ENCODE measurements at places on chromosomes 1 and 21.

- no peak for DNase-seq
These were observed 12.3 kb downstream of the CAPN9 start for GRCh38 chr1:230759369-230760065.

DNA sequence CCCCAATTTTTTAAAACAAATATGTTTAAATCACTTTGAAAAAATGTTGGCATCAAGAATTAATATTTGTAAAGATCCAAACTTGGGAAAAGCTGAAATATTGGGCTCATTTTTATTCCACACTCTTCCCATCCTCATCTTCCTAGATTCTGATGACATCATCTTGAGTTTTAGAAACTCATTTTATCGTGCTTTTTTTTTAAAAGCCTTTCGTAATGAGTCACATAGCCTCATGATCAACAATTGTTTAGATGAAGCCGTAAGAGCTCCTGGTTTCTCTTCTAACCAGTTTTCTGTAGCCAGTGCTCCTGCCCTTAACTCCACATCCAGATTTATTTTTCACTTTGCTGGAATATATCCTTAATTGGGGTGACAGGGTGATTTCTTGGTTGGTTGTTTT is 78.6 kb downstream of the POFUT2 start:
- DNase-seq, result no peak

DNA sequence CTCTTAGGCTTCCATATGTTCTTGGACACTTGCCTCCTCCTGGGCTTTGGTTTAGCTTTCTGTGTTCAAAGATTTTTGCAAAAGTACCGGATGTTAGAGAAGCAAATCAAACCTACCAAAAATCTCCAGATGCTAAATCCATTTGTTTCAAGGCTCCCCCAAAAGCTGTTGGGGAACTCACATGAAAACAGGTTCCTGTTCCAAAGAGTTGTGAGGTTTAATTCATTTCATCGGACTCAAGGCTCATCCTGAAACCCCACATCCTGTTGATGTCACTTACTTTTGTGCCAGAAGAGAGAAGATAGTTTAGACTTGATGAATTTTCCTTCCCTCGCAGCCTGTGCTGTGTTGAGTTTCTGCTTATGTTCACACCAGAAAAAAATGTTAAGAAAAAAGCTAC is 41.7 kb upstream of the RXRG start:
- no peak for DNase-seq

GRCh38 chr1:212878418-212878817 is 20.3 kb downstream of the FLVCR1 start:
- no peak for DNase-seq

DNA sequence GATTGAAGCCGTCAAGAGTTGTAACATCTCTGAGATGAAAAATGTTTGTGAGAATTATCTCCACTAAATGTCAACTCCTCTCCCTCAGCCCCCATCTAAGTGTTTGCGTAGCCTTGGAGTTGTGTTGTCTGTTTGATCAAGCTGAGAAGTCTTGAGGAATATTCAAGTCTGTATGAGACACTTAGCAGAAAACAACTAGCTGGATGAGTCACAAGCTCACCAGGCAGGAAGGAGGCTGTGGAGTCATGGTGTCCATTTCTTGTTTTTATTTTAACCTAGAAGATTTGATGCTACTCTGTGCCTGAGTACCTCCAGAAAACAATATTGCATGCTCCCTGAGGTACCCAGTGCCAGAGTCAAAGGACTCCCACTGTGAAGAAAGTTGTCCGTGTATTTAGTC is 211.6 kb upstream of the PLXNA2 start:
- DNase-seq, result no peak

GRCh38 chr1:10236405-10237156 is 26.2 kb downstream of the KIF1B start:
- no peak for DNase-seq

GRCh38 chr21:35358008-35358407 is 308.9 kb upstream of the RUNX1 start:
- DNase-seq, result no peak

DNA sequence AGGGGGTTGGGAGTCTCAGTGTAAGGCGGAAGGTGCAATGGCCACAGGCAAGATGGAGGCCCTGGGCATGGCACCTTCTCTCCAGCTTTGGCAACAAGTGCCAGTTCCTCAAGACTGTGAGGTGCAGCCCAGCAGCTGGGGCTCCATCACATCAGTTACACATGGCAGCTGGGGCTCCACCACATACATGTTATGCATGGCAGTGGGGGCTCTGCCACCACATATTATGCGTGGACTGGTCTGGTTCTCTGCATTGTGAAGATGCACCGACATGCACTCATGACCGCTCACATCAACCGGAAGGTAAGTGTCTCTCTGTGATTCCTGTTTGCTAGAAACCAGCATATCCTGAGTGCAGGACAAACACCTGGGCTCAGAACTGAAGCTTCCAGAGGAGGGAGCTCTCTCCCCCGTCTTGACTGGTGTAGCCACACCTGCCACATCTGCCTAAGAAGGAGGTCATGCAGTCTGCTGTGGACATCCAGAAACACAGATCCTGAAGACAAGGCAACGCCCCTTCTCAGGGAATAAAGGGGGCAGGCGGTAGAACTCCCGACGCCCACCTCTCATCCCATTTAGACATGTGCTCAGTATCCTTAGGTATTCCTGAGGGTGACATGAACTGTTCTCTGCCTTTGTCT is 104.1 kb upstream of the TMPRSS2 start:
- no peak for DNase-seq

DNA sequence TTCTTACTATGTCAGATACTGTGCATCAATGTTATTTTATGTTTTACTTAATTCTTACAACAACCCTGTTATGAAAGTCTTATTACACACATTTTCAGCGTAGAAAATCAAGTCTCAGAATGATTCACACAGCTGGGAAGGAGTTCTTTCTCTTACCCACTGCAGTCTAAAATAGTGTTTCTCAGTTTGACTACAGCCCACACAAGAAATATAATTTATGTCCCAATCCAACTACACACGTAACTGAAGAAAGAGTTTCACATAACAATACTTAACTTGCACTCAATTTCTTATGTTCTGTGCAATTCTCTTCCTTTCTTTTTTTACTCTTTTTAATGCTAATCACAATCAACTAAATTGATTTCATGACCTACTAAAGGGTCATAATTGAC is 252.8 kb upstream of the ADGRL2 start:
- no peak for DNase-seq

GRCh38 chr1:237316352-237316751 is 274.4 kb downstream of the RYR2 start:
- DNase-seq, result no peak

GRCh38 chr1:119742202-119742601 is 26.5 kb downstream of the HMGCS2 start:
- DNase-seq, result no peak

GRCh38 chr1:219432191-219432606 is 180.7 kb downstream of the ZC3H11B start:
- DNase-seq, result no peak

- no peak for DNase-seq
These were observed 59.9 kb upstream of the CDC42BPA start for GRCh38 chr1:227378181-227378580.

DNA sequence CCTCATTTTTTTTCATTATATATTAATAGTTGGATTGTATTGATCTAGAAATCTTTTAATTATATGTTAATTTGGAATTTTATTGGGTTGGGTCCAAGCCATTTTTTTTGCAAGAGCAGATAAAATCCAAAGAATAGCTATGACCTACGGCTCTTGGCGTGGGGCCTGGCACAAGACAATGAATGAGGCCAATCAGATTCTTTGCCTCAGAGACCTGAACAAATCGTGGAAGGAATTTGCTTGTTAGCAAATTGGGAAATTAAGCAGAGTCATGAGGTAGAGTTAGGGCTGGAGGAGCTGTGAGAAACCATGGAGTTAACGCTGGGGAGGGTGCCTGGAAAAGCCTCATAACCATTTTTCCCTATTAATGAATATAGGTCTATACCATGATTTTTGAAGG is 40.1 kb downstream of the CAMSAP2 start:
- DNase-seq, result no peak

DNA sequence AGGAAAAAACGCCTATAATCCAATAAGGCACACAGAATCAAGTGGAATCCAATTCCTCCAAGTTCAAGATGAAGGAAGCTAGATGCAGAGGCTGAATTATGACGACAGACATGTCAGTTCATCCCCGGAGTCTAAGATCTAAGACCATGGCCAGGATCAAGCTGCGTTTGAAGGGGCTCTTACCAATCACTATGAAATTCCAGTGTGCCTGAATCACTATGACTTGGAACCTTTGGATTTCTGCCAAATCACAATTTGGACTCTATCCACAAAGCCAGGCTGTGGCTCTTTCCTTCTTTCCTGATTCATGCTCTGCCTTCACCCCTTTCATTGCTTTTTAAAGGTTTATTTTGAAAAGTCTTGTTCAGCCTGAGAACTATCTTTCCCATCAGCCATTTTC is 17.1 kb downstream of the OLIG2 start:
- DNase-seq, result no peak

GRCh38 chr1:226603858-226604559 is 55.4 kb downstream of the STUM start:
- no peak for DNase-seq

DNA sequence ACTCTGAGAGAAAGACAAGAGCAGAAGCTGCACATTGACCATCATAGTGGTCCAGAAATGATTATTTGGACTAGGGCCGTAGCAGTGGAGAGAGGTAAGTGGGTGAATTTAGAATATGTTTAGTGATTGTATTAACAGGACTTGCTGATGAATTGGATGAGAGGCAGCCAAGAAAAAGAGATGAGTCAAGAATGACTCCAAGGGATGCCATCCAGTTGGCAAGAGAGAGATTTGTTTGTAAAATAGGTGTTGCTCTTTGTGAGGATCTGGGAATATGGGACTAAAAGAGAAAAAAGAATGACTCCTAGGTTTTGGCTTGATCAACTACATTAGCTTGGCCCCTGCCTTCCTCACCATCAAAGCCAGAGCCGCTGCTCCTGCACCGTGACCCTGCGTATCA is 54.2 kb upstream of the ARTN start:
- no peak for DNase-seq

DNA sequence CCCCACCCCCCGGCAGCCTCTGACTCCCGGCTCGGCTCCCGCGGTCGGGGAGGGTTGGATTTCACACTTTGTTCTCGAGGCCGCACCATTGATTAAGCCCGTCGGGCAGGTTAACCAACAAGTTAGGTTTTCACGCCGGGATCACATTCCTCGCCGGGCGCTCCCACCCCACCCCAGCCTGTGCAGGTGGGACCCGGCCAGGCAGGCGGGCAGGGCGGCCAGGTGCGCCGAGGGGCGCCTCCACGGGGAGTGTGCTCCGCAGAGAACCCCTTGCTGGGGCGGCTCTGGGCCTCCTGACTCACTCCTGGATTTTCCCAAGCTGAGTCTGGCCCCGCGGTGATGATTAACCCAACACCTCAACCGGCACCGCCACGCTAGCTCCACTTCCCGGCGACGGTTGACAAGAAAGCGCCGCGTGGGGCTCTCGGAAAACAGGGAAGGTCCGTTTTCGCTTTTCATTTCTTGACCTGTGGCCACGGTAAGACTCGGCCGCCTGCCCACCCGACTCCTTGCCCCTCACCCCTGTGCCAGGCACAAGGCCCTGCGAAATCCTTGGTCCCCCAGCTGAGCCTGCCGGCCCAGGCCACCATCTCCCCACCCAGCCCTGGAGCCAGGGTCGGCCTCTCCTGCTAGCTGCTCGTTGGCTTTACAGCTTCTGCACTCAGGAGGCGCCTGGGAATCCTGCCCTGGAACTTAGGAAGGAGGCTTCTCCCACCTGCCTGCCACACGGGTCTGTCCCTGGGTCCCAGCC is 8.8 kb upstream of the TTLL10 start:
- DNase-seq, result no peak

DNA sequence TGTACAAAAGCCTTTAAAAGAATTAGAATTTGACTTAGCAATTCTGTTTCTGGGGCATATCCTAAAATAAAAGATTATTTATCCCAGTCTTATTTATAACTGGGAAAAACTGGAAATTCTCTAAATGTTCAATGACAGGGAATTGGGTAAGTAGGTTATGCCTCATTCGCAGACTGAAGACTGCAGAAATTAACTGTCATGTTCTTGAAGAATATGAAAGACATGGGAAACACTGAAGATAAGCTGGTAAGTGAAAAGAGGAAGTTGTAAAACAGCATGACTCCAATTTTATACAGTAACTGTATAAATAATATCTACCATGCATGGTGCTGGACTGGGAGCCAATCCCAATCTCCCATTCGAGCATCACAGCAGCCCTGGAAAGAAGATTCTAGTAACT is 50.6 kb upstream of the SLC2A1 start:
- no peak for DNase-seq

- no peak for DNase-seq
These were observed 29.6 kb upstream of the LRRC8D start for GRCh38 chr1:89791064-89791726.

- DNase-seq, result no peak
These were observed 49.5 kb upstream of the S1PR1 start for GRCh38 chr1:101187297-101187696.

DNA sequence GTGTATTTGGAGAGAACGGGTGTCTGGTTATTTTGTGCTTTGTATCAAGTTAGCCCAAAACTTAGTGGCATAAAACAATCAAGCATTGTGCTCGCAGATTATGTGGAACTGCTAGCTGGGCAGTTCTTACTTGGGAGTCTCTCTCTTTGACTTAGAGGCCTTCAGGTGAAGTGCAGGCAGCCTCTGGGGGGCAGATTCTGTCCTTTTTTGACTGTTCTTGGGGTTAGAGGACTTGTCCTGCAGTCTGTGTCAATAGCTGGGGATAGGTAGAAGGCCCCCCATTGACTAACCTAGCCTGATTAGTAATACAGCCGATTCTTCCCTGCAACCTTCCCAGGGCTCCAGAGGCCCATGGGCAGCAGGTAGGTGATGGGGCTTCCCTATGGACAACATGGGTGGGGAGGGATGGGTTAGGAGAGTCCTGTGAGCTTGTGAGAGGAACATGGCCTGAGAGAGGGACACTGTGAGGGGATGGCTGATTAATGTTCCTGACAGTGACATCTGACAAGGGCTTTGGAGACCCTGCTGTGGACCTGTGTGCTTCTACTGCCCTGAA is 37.2 kb upstream of the ACOT11 start:
- no peak for DNase-seq

GRCh38 chr1:9444532-9444931 is 94.7 kb upstream of the SLC25A33 start:
- DNase-seq, result no peak

DNA sequence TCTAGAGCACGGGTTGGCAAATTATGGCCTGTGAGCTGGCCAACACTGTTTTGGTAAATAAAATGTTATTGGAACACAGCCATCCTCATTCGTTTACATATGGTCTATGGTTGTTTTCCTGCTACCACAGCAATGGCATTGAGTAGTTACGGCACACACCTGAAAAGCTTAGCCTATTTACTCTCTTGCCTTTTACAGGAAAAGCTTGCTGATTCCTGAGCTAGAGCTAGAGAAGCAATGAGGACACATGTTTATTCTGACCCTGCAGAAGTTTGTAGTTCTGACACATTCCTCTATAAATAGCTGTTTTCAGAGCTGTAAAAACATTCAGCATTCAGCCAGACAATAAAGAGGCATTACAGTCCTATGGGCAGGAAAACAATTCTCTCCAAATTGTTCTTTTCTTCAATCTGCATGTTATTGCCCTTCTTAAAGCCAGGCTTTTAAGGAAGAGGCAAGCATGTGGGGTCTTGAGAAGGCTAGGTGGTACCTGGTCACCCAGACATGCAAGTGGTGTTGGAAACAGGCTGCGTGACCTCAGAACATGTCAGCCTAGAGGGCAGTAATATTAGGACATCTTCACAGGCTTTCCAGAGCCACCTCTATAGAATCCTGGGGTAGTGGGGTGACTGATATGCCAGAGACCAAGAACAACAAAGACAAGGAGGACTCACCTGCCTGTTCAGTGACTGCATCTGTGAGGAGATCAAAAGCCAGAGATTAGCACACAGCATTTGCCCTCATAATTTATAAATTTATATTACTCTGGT is 1.6 kb downstream of the FCRL2 start:
- DNase-seq, result no peak

- DNase-seq, result no peak
These were observed 70.8 kb downstream of the SYT2 start for GRCh38 chr1:202639500-202639899.

Data from NK-92 treated with Interleukin-12 subunit alpha and Interleukin-12 subunit beta, amount 100 ng/mL, for 24 hours (cell line).